ENCODE measurements at places on chromosomes 2 and 18. TPM values are rescaled to one million over a fixed set of nuclear protein-coding genes. Genes with fewer than 3 reads are reported as not detected.

Gene USP40
- total RNA-seq = 36.3 TPM

DNA sequence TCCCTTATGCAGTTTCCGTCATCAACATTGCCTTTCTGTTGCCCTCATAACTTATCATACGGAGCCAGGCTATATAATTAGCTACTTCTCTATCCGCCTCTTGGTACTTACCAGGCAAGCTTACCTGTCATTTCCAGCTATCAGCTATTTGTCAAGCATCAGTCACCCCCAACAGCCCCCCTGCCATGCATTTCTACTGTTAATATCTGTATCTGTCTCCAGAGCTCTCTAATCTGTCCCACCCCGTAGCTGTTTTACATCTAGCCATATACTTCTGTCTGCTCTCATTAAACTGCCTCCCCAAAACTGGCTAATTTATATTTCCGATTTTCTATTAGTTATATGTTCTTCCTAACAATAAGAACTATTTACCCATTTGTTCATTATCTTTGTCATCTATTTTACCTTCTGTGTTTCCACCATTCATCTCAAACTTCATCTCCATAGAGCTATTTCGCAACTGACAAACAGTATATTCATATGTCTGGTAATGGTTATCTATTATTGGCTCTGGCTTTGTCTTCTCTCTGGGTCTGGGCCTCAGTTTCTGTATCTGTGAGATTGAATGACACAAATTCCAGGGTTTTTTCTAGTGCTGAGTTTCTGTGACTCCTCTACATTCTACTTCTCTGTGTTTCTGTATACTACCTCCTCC lies 9.6 kb downstream of the EMX1 start:
- no peak for DNase-seq

DNA sequence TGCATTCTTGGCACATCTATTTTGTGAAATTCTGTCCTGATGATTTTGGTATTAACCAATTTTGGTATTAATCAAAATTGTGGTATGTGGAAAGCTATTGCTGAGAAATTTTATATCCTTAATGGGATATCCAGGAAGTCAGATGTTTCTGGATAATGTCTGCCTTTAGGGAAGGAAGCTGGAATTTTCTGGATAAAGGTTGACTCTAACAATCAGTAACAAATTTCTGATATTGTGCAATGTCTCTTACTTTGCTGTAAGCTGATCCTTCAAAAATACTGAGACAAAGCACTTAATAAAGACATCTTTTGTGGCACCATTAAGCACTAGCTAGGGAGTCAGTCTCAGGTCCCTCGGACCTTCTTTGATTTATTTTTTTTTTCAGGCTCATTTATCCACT lies 100.8 kb upstream of the UGP2 start:
- no peak for DNase-seq

GRCh38 chr2:133812826-133813617 lies 244.8 kb upstream of the NCKAP5 start:
- no peak for DNase-seq

Gene SLC23A3
- total RNA-seq = 0.10 TPM

- no peak for DNase-seq
These were observed 17.7 kb downstream of the SPIRE1 start for GRCh38 chr18:12639990-12640880.

Gene PJVK
- 0.84 TPM for total RNA-seq

GRCh38 chr2:15896859-15897258 lies 43.5 kb upstream of the MYCN start:
- DNase-seq = no peak

DNA sequence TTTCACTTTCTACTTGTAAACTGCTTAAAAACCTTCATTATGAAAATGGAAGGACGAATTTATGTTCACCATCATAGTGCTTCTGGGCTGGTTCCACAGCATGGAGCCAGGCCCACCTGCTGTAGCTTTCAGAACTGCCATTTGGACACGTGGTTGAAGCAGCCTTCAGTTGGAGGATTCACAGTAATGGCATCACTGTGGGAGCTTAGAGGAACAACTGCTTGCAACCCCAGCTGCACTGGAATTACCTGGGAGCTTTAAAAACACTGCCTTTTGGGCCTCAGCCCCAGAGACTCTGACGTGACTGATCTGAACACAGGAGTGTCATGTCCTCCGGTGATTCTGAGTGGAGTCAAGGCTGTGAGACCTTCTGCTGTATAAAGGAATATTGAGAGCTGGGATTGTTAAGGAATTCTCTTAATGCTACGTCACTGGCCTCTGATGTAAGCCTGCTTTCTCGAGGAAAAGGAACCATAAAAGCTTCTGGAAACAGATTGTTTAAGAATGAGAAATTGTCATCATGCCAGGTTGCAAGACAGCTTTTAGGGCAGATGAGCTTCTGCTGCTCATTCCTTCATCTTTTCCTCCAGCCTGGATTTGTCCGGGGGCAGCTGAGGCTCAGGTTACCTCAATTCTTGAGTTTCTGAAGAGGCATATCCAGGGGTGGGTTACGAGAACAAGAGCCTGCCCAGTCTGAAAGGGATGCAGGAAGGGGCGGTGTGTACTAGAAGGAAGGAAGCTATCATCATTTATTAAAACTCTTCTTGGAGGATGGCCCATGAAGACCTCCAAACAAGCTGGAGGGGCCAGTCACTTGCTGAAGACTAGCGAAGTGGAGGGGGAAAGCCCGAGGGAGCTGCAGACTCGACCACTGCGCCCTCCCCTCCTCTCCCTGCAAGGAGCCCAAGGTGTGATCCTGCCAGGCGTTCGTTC lies 1.3 kb upstream of the IL1R1 start:
- no peak for DNase-seq

Gene HOXD13
- total RNA-seq = not detected

GRCh38 chr2:191917967-191918651 lies 71.2 kb upstream of the CAVIN2 start:
- no peak for DNase-seq

Gene NAT8
- total RNA-seq = not detected

Gene CAPN14
- 1.3 TPM for total RNA-seq

Gene SIX2
- 0.58 TPM for total RNA-seq

DNA sequence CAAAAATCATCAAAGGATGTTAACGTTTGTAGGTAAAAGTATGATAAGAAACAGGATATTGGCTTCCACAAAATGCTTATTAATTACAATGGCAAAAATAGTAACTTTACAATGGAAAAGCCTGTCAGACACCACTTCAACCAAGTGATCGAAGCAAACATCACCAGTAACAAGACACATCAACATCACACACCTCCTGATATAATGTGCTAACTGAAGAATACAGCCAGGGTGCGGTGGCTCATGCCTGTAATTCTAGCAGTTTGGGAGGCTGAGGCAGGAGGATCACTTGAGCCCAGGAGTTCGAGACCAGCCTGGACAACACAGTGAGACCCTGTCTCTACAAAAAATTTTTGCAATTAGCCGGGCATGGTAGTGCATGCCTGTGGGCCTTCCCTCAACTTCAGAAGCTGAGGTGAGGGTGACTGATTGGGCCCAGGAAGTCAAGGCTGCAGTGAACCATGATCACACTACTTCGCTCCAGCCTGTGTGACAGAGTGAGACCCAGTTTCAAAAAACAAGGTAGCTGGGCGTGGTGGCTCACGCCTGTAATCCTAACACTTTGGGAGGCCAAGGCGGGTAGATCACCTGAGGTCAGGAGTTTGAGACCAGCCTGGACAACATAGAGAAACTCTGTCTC lies 15.0 kb downstream of the MGAT4A start:
- no peak for DNase-seq

GRCh38 chr2:148614014-148614321 lies 30.6 kb upstream of the EPC2 start:
- DNase-seq = no peak

GRCh38 chr2:6694555-6694954 lies 171.2 kb downstream of the CMPK2 start:
- no peak for DNase-seq

- DNase-seq = no peak
These were observed 11.4 kb upstream of the MAPRE2 start for GRCh38 chr18:35029770-35030169.

Gene FER1L5
- total RNA-seq = not detected

DNA sequence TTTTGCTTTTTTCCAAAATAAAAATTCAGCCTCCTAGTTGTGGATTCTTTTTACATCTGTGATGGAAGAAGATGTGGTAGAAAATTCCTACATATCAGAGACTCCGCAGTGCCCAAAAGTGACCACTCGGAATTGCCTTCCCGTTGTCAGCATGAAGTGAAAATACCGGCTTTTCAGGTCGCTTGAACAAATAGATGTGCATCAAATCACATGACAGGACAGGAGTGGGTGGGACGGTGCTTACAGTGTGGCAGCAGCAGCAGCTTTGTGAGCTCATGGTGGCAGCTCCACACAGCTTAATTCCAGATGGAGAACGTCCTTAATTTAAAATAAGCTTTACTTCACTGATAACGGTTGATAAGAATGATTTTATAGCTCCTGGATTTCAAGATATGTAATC lies 20.3 kb downstream of the SALL3 start:
- no peak for DNase-seq

DNA sequence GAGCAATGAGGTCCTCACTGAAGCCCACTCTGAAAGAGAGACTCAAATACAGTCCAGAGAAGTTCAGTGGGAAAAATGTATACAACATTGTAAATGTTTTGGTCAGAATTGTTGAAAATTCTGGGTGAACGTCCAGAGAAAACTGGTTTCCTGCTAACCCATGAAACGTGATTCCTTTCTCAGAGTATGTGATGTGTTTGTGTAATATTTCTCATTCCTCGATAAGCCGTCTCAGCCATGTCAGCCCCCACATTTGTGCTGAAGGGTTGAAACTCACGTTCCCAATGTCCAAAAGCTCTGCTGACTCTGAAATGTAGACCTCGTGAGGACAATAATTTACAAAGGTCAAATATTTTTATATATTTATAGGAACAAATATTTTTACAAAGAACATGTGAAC lies 51.6 kb downstream of the BMP10 start:
- DNase-seq = no peak

GRCh38 chr2:17593841-17594491 lies 53.5 kb downstream of the VSNL1 start:
- DNase-seq = no peak

GRCh38 chr18:64929036-64929435 lies 780.1 kb upstream of the LINC00305 start:
- no peak for DNase-seq

- DNase-seq = no peak
These were observed 1.9 kb downstream of the MEX3C start for GRCh38 chr18:51195451-51196117.

DNA sequence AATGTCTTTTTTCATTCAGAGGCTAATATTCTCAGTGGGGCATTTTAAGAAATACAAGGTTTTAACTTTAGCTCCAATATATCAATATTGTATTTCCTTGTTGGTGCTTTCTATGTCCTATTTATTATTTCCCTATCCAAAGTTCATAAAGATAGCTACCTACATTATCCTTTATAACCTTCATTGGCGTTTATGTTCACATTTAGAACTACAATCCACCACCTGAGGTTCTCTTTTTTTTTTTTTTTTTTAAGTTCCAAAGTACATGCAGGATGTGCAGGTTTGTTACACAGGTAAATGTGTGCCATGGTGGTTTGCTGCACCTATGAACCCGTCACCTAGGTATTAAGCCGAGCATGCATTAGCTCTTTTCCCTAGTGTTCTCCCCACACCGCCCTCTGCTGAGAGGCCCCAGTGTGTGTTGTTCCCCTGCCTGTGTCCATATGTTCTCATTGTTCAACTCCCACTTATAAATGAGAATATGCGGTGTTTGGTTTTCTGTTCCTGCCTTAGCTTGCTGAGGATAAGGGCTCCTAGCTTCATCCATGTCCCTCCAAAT lies 694.6 kb downstream of the SUCLG1 start:
- DNase-seq = no peak

Gene STON1
- total RNA-seq = 9.7 TPM

DNA sequence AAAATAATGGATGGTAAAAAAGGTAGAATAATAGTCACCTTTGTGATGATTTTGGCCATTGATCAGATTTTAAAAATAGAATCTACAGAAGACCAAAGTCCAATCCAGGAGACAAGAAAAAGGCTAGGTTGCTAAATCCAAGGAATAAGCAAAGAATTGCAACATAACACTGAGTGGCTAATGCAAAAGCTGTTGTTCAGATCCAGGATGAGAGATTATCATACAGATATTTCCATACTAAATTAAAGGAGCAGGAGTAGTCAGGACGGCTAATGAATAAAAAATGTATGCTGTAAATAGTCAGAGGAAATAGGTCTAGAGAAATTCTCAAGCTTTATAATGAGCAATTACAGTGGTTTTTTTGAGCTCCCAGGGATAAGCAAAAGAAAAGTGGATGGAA lies 745.9 kb upstream of the ACVR2A start:
- DNase-seq = no peak

- DNase-seq = no peak
These were observed 87.9 kb upstream of the GCFC2 start for GRCh38 chr2:75798569-75798968.

Gene VIT
- total RNA-seq = 10.0 TPM

Gene ADAM23
- 0.39 TPM for total RNA-seq

DNA sequence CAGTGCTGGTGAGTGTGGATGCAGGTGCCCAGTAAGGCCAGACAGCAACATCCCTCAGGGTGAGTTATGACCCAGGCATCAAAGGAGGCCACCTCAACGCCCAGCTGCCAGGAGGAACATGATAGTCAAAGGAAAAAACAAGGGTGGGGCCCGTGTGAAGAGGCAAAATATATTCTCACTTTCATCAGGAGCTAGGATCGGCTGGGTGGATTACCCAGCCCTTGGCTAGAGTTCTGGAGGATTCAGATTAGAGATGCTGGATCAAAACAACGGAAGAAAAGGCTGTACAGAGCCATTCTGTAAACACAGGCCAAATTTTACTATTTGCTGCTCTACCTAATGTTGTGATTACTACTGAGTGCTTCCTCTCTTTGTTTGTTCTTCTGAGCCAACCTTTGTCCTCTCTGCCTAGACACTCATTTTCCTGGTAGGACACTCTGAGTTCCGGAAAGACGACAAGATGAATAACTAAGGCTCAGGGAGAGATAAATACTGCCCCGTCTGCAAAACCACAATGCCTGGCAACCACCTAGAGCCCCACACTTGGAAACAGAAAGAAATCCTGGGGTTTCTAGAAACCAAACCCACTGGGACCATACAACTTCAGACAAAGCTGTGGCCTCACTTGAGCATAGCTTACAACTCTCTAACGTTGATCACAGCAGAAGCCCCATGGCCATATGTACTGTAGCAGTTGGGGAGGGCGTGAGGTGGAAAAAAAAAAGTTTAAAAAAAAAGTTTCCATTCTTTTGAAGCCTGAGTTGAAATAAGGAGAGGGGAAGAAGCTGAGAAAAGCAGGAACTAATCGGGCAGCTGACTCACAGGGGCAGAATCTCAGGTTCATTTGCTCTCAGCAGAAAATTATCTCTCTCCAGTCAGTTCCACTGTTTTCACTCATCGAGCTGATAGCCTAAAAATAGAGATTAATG lies 17.8 kb upstream of the PMAIP1 start:
- DNase-seq = no peak

GRCh38 chr2:25400576-25401216 lies 59.0 kb upstream of the DNMT3A start:
- no peak for DNase-seq

- no peak for DNase-seq
These were observed 269.3 kb downstream of the ALPK2 start for GRCh38 chr18:58359620-58360019.

DNA sequence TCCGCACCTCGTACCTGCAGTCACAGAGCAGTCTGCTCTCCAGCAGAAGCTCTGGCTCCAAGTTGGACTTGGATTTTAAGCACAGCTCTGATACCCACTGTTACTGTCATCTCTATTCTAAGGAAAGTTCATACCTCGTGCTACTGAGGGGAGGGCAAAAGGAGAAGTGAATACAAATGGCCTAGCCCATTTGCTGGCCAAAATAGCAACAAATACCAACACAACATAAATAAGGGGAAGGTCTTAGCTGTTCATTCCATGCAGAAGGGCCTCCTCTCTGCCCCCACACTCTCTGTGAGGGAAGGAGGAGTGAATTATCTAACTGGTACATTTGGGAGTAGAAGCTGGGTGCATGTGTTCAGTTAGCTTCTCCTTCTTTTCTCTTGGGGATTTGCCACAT lies 739.4 kb upstream of the RAB6C start:
- no peak for DNase-seq
